ENCODE measurements at places on chromosomes 16 and 17.

GRCh38 chr16:11356573-11357331, 11.5 kb downstream of the RMI2 start:
- no peak for DNase-seq

GRCh38 chr17:80816241-80817103, 175.2 kb upstream of the CHMP6 start:
- no peak for DNase-seq

DNA sequence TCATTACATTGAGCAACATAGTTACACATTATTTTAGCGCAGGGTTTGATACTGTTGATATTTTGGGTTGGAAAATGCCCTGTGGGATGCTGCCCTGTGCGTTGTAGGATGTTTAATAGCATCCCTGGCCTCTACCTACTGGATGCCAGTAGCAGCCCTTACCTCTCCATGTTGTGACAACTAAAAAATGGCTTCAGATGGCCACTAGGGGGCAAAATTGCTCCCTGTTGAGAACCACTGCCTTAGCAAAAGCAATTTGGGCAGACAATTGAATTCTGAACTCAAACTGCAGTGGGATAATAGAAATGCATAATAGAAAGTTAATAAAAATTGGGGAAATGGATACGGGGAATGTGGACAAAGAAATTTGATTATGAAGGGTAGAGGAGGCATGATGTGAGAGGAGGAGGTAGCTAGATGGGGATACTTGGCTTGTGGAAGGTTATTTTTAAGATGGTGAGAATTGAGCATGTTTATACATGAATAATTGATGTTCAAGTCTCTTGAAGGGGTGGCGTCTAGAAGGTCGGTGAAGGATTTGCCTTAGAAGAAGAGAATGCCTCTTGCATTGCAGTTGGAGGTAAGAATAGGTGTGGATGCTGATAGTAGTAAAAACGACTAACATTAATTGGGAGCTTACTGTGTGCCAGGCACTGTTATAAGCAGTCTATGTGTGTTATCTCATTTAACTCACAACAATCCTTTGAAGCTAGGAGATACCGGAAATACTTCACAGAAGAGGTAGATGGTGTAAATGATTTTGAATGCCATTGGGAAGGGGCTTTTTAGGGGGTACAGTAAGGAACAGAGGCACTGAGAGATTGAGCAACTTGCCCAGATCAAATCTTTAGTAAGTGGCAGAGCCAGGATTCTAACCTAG, 19.0 kb downstream of the HEATR9 start:
- no peak for DNase-seq

- DNase-seq: no peak
Measured at GRCh38 chr17:81426393-81427172, 31.3 kb downstream of the BAHCC1 start.

DNA sequence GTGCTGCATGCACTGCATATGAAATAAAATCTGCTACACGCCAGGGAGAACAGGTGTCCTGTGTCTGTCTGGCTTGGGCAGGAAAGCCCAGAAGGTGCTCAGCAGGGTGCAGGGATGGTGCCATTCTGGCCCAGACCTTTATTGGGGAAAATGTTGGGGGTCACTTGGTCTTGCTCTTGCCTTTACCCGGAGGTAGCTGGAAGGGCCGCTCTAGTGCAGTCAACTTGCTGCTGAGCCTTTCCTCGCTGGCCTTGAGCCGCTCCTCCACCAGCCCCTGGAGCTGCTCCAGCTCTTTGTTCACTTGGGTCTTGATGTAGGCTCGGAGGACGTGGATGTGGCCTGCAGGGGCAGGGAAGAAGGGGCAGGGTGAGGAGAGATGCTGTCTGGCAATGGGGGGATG, 4.5 kb downstream of the CFAP119 start:
- no peak for DNase-seq

DNA sequence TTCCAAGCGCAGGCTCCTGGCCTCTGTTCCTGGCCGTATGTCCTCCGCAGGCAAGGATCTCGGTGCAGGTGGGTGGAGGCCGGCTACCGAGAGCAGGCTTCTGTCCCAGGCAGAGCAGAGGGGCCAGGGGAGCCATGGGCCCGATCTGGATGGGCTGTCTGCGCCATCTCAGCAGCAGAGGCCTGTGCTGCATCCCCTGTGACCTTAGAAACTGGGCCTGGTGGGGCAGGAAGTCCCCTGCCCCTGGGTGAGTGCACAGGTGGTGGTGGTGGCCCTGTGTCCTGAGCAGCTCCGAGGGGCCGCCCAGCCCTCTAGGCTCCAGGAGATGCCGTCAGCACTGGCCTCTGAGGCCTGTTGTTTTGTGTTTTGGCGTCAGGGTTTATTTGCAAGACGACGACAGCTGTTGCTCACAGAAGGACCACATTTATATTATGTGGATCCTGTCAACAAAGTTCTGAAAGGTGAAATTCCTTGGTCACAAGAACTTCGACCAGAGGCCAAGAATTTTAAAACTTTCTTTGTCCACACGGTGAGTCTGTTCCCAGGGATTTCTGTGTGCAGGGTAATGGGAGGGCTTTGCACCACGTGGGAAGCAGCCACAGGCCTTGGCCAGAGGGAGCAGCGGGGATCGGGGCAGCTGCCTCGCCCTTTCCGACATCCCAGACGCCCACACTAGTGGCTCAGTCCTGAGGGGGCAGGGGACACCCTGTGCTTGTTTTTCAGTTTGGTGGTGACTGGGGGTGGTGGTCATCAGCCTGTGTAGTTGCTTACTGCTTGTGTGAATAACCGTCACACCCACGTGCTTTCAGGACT, 59.1 kb downstream of the PDPK1 start:
- DNase-seq: no peak

GRCh38 chr17:19385521-19385983, 1.4 kb downstream of the MFAP4 start:
- no peak for DNase-seq

- no peak for DNase-seq
Measured at GRCh38 chr17:30378241-30378824, 394 bp upstream of the CPD start.

GRCh38 chr16:4723071-4723767, 10.9 kb downstream of the ANKS3 start:
- no peak for DNase-seq

GRCh38 chr17:40611840-40612474, 35.7 kb downstream of the SMARCE1 start:
- DNase-seq: no peak

- no peak for DNase-seq
Measured at GRCh38 chr17:43695970-43696865, 34.5 kb upstream of the MEOX1 start.

- DNase-seq: no peak
Measured at GRCh38 chr16:87002717-87003413, 314.3 kb downstream of the C16orf95 start.

DNA sequence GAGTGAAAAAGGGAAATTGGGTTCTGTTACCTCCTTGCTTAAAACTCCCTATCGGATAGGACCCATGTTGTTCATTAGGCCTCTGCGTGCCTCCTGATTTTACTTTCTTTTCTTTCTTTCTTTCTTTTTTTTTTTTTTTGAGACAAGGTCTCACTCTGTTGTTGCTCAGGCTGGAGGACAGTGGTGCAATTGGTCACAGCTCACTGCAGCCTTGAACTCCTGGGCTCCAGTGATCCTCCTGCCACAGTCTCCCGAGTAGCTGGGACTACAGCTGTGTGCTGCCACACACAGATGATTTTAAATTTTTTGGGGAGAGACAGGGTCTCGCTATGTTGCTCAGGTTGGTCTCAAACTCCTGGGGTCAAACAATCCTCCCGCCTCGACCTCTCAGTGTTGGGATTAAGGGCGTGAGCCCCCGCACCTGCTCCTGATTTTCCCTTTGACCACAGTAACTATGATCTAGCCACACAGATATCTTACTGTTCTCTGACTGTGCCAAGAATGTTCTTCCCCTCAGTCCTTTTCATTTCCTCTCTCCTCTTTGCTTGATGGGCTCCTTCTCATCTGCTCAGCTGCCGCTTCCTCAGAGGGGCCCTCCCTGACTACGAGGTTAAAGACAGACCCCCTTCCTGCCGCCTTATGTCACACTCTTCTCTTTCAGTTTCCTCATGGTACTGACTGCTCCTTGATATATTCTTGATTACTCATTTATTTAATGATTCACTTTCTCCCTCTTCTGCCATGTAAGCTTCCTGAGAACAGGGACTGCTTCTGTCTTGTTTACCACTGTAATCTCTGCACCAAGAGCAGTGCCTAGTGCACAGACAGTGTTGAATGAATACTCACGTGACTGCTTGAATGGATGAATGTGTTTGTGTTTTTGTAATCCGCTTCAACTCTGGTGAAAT, 44.3 kb downstream of the LCMT1 start:
- no peak for DNase-seq

Measured in NCI-H2081 treated with DMSO at 0.1 percent for 48 hours (cell line).